ENCODE measurements at places on chromosomes 2 and 18.

DNA sequence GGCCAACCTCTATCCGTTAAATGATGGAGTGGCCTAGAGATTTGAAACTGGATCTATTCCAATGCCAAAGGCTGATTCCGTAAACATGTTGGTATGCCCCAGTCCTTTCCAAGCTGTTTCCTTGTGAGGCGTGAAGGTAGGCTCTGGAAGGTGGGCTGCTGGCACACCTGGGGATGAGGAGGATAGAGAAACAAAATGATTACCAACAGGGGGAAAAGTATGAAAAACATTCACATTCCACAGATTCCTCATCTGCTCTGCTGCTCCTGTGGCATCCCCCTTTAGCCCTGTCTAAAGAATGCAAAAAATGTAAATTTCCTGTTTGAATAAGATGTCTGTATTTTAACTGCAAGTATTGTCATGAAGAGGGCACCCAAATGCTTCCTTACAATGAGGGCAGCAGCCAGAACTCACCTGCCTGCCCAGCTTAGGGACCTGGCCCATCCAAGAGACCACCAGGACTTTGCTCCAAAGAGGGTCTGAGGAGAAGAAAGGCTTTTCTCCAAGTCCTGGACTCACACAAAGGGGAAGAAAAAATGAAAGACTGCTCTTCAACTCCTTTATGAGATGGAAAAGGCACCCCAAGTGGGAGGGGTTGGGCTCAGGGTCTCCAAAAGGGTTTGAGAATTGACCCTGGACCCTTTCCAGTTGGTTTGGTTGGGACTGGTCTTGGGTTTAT is 132.3 kb upstream of the PELI1 start:
- no peak for DNase-seq

- DNase-seq, result no peak
These were observed 32.0 kb upstream of the LOXHD1 start for GRCh38 chr18:46688853-46689525.

GRCh38 chr18:72372076-72372475 is 172.1 kb downstream of the CBLN2 start:
- no peak for DNase-seq

GRCh38 chr2:109457794-109458193 is 156.0 kb downstream of the SEPTIN10 start:
- DNase-seq, result peak; percentile 21

- DNase-seq, result no peak
These were observed 127.3 kb downstream of the CSRNP3 start for GRCh38 chr2:165596788-165597187.

- DNase-seq, result no peak
These were observed 102.3 kb downstream of the SGPP2 start for GRCh38 chr2:222526480-222527277.

Measured in NCI-H1694 treated with DMSO at 0.1 percent for 48 hours (cell line).